CD4-positive, alpha-beta T cell treated with Interleukin-17A for 4 hours (primary cell): ENCODE measurements at places on chromosomes 1 and 21.

- DNase-seq: no peak
Observed at GRCh38 chr1:36760081-36760480, 274.2 kb downstream of the GRIK3 start.

GRCh38 chr1:224339442-224340033, 9.6 kb upstream of the NVL start:
- no peak for DNase-seq

- DNase-seq: peak; percentile 66
Observed at GRCh38 chr1:3033040-3033789, 11.9 kb downstream of the ACTRT2 start.

DNA sequence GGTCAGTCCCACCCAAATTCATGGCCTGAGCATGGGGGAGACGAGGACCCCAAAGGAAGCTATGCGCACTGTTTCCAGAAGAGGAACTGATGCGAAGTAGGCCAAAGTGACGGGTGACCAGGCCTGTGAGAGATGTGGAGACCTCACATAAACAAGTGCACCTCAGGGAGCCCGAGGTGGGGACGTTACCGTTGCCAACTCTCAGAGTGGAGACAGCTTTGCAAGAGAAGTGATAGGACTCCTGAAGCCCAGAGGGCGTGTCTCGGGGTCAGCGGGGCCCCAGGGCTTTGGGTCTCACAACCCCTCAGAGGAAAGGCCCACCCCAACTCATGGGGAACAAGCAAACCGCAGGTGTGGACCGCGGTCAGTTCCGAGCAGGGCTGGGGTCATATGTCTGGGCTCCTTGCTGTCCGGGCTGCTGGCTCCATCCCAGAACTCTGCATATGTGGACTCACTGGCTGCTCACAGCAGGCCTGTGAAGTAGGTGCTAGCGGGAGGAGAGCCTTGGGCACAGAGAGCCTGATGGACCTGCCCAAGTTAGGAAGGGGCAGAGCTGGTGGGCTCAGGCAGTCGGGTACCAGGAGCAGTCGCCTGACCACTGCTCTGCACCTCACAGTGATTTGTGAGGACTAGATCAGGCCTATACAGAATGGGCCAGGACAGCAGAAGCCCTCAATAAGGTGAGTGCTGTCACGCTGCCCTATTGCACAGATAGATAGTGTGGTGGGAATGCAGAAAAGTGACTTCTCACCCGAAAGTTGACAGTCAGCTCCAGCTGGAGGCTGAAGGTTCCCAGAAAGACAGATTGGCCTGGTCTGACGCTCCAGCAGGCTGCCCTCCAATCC, 26.2 kb downstream of the STUM start:
- DNase-seq: no peak

GRCh38 chr1:77680173-77680572, 2.3 kb downstream of the ZZZ3 start:
- DNase-seq: no peak

DNA sequence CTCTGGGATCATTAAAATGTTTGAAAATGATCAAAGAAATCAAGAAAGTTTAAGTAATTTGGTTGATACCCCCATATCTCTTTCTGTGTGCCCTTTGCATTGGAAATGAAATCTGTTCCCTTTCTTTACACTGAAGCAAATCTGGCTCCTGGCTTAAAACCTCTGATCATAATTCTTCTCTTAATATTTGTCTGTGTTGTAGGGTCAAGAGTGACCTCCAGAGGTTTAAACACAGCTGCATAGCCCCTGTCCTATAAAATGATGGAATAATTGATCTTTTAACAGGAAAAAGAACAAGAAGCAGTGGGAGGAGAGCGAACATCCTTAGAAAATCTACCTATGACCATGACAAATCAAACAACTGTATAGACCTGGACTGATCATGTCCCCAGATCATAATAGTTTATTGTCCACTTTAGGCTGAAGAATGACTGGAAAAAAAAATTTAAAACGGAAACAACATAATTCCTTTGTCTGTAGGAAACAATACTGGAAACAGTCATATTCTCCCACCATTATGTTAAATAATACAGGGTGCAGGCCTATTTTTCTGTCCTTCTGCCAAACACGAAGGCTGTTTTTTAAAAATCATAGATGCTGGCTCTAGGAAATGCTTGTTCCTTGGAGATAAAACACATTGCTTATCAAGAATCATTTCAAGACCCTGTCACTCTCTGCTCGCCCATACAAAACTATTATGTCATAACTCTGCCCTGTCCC, 184.3 kb downstream of the NEGR1 start:
- DNase-seq: no peak
